Hematopoietic multipotent progenitor cell (in vitro differentiated cells): ENCODE measurements at places on chromosomes 2 and 18. TPM values are rescaled to one million over a fixed set of nuclear protein-coding genes. Genes with fewer than 3 reads are reported as not detected.

SPRED2 gene
- 5.4 TPM for total RNA-seq

NEU2 gene
- not detected for total RNA-seq

STARD6 gene
- not detected for total RNA-seq

MALL gene
- 1.1 TPM for total RNA-seq

ASPRV1 gene
- 1.1 TPM for total RNA-seq

PPP4R3B gene
- total RNA-seq, result 29.6 TPM
